T-helper 1 cell (primary cell): ENCODE measurements at places on chromosomes 5 and 9.

DNA sequence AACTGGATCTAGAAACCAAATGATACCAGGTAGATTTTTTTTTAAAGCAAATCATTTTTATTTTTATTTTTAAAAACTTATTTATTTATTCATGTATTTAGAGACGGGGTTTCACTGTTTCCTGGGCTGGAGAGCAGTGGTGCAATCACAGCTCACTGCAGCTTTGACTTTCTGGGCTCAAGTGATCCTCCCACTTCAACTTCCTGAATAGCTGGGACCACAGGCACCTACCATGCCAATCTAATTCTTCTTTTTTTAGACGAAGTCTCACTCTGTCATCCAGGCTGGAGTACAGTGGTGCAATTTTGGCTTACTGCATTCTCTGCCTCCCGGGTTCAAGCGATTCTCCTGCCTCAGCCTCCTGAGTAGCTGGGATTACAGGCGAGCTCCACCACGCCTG, 41.3 kb upstream of the CDK20 start:
- no peak for DNase-seq

DNA sequence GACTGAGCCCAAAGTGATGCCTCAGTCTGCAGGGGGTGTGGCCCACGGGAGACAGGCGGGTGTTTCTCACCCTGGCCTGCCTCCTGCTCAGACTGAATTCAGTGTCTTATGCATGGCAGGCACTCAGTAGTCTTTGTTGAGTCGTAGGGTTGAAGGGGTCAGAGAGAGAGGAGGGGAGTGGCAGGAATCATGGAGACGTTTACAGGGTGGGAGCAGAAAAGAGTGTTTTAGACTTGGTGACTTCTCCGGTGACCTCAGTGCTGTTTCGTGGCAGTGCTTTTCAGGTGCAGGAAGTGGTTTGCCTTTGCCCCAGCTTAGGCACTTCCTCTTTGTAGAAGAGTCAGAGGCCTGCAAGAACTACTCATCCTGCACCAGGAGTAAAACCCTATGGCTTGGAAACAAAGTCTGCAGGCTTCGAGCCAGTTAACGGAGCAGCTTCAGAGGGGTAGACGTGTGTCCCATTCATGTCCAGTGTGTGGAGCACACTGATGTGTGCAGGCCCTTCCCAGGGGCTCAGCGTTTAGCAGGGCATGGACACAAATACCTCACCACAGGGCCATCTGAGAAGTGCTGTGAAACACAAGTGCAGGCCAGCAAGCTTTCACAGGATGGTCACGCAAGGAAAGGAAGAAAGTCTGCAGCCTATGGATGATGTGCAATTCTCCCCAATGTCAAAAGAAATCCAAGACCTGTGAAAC, 24.5 kb upstream of the SEMA4D start:
- peak; percentile 64 for DNase-seq

DNA sequence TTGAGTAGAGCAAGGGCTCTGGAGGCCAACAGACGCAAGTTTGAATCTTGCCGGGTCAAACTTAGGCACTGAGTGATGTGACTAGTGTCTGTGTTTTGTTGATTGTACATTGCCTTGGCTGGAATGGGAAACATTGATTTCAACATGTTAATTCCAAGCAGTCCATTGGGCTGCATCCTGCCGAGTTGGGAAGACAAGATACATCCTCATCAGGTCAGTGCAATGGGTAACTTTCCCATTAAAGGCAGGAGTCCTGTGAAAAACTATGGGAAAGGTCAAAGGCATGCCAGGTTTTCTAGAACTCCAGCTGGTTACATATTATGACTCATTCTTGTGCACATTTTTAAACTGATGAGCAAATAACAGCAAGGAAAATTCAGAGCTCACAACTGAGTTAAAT, 126.5 kb upstream of the ABCA1 start:
- no peak for DNase-seq

DNA sequence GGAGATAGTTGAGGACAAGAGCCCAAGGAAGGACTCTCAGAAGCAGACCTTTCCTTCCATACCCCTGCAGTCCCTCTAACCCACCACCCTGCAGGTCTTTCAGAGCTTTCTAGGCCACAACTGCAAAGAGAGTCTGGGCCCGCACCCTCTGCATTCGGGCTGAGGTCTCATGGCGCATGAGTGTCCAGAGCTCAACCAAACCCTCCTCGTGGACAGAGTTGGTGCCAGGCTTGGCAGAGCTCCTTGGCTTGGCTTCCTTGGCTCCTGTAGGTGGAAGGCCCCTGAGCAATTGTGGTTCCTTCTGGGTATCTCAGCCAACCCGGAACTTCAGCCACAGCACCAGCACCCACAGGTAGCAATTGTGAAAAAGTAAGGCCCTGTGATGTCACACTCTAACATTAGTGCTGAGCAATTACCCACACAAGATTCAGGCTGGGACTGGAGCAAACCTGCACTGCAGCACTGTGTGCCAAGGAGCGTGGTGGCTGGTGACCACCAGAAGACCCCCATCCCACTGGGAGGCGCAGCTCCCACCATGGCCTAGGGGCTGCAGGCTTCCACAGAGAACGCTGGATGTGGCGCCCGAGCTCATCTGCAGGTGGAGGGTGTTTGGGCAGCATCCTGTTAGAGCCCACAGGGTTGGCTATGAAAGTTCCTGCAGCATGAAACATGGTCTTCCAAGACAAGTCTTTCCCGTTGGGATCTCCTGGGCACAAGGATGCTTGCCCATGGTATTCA, 38.8 kb downstream of the FOXI1 start:
- DNase-seq, result no peak

- DNase-seq, result no peak
Observed at GRCh38 chr9:109086221-109086620, 33.5 kb downstream of the TMEM245 start.

GRCh38 chr9:107492381-107492970, 2.9 kb upstream of the KLF4 start:
- DNase-seq, result no peak

DNA sequence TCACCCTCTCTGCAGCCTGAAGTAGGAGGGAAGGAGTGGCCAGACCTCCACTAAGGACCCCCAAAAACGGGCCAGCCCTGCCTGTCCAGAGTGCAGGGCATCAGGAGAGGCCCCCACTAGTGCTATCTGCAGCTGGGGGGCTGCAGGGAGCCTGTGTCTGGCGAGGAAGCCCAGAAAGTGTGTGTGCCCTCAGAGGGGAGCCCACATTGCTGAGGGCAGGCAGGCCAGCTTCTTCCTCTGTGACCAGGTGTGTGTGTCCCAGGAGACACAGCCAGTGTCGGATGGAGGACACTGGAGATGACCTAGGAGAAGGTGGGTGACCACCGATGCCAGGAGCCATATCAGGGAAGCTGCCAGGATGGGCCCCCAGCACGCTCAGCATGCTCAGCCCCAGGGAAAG, 218.7 kb downstream of the IRX2 start:
- DNase-seq, result no peak

GRCh38 chr9:88578121-88579049, 43.4 kb downstream of the NXNL2 start:
- peak; percentile 43 for DNase-seq

GRCh38 chr5:127229185-127229889, 61.3 kb upstream of the MEGF10 start:
- DNase-seq, result peak; percentile 38

GRCh38 chr9:118578467-118578866, 790.8 kb downstream of the BRINP1 start:
- DNase-seq, result no peak

- no peak for DNase-seq
Observed at GRCh38 chr9:137023583-137023991, 4.5 kb downstream of the ABCA2 start.

DNA sequence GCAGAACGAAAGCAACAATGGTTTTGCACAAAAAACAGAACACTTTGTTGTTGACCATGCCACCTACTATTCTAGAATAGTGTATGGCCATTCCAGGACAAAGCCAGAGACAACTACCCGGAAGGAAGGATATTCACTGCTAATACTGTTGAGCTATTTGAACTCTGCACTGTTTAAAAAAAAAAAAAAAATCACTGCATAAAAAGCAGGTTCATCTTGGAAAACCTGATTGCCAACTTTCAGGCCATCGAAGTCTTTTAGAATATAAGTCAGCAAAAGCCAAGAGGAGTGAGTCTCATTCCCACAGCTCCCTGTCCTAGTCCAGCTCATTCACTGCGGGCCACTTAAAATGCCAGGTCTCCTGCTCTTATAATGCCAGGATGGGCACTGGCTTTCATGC, 4.0 kb downstream of the ENC1 start:
- DNase-seq, result no peak

DNA sequence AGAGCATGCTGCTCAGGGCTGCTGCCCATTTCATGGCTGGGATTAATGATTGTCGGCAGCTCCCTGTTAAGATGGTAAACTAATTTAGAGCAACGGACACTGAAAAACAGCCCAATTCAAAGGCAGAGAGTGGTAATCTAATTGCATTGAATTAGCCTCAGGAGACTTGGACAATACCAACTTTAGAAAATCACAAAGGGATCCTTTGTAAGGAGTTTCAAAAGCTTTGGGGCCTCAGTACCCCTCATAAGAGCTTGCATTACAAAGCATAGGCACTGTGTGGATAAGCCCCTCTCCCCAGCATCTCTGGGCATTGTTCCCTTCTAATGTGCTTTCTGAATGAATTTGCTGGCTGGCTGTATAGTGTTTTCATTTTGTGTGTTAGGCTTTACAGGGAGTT, 6.7 kb downstream of the GLRA1 start:
- DNase-seq, result no peak

- no peak for DNase-seq
Observed at GRCh38 chr5:108216890-108217289, 165.0 kb downstream of the FBXL17 start.

DNA sequence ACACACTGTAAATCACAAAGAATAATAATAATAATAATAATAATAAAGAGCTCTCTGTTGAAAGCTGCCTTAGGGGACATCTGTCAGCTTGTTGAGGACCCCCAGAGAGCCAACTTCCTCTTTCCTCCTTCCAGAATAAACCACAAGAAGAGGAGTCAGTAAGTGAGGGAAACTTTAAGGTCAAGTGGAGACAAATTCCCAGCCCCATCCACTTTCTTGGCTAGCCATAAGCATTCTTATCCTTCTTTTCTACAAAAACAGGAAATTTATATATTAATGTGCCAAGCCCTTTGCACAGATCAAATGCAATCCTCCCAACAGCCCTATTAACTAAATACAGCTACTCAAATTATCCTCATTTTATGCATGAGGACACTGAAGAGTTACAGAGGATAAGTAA, 9.4 kb upstream of the C5orf58 start:
- DNase-seq, result no peak

DNA sequence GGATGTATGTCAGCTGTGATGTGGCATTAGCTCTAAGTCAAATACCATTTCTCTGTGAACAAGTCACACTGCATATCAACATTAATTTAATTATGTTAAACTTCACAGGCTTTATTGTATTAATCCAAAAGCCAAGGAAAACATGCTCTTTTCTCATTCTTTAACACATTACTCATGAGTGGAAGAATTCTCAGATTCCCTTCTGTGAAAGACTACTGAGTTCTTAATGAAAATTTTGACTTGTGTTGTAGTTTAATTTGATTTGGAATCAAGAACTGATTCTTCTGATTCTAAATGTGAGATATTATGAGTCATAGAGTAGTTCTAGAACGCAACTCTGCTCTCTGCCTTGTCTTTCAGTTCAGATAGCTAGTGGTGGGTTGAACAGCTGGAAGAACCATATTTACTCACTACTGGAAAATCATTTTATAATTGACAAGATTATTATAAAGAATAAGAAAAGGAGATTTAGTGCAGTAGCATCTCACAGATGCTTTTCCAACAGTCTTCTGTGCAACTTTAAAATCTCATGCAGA, 90.6 kb downstream of the VCAN start:
- no peak for DNase-seq

- no peak for DNase-seq
Observed at GRCh38 chr9:114906922-114907571, 23.3 kb downstream of the TNFSF8 start.

DNA sequence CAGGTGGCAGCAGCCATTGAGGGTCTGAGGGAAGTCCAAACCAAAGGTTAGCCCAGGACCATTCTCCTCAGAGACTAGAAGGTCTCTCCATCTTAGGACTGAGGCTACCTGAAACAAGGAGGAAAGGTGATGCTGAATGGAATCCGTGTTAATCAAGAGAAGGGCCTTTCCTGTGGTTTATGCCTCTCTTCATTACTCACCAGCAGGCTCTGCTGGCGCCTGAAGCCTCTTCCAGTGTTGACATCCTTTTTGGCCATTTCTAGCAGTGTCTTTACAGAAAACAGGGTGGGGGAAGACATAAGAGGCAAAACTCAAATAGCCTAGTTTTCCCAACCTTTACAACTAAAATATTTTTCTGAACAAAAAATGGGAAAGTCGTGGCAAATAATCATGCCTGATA, 98.0 kb downstream of the ENC1 start:
- DNase-seq, result no peak

GRCh38 chr9:133237035-133237731, 28.1 kb upstream of the OBP2B start:
- no peak for DNase-seq

GRCh38 chr9:5361326-5362010, 21.8 kb upstream of the RLN1 start:
- no peak for DNase-seq
